Mucosa of descending colon (tissue), 3 donors: ENCODE measurements at places on chromosomes 12 and 14.

GRCh38 chr14:50000380-50001150, 107.7 kb downstream of the ARF6 start:
- peak; percentile 78 for DNase-seq

GRCh38 chr14:36478782-36479181, 41.2 kb downstream of the NKX2-1 start:
- no peak for DNase-seq

DNA sequence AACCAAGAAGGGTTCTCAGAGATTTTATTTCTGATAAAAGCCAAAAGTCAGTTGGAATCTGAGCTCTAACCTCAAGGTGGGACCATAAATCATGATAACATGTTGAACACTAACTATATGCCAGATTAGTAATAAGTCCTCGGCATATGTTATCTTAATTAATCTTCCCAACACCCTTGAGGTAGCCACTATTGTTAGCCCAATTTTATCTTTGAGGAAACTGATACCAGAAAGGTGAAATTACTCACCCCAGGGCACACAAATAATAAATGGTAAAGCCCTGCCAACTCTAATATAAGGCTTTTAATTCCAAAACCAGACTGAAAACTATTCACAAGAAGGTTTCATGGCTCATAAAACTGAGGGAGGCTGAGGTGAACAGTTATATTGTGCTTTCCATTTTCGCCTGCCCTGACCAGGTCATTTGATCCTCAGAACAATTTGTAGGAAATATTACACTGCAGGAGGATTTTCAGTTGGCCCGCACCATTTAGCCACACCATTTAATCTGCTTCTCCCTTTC, 16.1 kb upstream of the NUAK1 start:
- DNase-seq = no peak

GRCh38 chr14:71359823-71360222, 452.6 kb downstream of the PCNX1 start:
- DNase-seq = no peak

DNA sequence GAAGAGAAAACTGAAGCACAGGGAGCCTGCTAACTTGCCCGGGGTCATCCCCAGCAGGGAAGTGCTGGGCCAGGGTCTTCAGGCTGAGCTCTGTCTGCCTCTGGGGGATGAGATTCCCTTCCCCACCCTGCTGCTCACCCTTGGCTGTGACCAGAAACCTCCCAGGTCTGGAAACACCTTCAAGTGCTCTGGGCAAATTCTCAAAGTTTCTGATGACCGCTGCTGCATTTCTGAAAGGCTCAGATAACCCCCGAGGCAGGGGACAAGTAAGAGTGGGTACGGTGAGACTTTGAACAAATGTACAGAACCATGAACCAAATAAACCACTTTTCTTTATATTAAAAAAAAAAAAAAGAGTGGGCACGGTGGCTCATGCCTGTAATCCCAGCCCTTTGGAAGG, 41.3 kb downstream of the LTBP2 start:
- peak; percentile 8 for DNase-seq

GRCh38 chr14:49036984-49037516, 549.1 kb downstream of the RPS29 start:
- no peak for DNase-seq

- DNase-seq = no peak
These were observed 46.7 kb upstream of the BTG1 start for GRCh38 chr12:92192360-92192759.
